ENCODE measurements at places on chromosomes 12 and 14.

GRCh38 chr14:103909531-103910261, 18.6 kb upstream of the TDRD9 start:
- DNase-seq, result no peak

DNA sequence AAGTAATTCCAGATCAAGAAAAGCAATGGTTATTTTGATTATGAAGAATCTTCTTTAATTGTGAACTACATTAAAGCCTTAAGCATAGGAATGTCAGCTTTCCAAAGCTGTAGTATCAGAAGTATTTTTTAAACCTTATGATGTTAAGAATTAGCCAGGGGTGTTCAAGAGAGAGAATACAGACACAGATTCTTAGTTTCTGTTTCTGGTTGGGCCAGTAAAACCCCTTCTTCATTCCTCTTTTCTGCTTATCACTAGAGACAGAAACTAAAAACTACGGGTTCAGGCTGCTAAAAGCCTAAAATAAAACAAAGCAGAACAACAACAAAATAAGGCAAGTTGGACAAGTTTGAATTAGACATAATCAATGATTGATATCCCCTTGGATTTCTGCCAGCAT, 38.2 kb downstream of the IFT43 start:
- DNase-seq, result no peak

GRCh38 chr12:123490089-123490488, 32.1 kb downstream of the SNRNP35 start:
- no peak for DNase-seq

DNA sequence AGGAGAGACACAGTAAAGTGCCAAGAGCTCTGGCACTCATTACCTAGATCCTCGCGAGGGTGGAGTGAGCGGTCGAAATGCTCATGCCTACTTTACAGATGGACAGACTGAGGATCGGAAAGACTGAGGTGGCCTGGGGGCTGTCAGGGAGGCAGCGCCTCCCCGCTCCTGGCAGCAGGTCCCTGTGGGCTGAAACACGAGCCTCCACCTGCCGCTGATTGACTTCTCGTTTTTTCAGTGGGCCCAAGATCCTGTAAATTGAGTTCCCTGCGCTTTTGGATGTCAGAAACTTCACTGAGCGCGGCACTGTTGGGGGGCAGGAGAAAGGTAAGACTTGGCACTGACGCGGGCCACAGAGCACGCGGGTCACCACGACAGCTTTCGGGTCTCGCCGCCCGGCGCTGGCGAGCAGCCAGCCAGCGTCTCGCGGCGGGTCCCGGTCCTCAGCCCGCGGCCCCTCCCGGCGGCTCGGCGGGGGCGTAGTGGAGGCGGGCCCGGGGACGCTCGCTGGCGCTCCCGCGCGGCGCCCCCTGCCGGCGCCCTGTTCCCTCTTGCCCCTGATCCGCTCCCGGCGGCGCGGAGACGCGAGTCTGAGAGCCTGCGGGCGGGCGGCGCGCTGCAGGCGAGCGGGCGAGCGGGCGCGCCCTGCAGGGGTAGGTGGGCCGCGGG, 552 bp upstream of the SCN8A start:
- peak; percentile 55 for DNase-seq

DNA sequence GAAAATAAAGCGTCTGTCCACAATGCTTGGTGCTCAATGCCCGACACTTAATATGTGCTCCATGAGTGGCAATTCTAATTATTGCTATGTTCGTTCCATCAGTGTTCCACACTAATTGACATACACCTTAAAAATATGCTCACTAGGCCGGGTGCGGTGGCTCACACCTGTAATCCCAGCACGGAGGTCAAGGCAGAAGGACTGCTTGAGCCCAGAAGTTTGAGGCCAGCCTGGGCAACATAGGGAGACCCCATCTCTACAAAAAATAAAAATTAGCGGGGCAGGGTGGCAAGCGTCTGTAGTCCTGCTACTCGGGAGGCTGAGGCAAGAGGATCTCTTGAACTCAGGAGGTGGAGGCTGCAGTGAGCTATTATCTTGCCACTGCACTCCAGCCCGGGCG, 635 bp upstream of the HECTD4 start:
- no peak for DNase-seq

- DNase-seq, result no peak
Observed at GRCh38 chr12:66051361-66051760, 79.2 kb downstream of the LLPH start.

GRCh38 chr14:105070760-105071137, 5.5 kb upstream of the GPR132 start:
- DNase-seq, result no peak

- DNase-seq, result no peak
Observed at GRCh38 chr12:100248886-100249285, 18.0 kb downstream of the DEPDC4 start.

GRCh38 chr12:110694330-110694901, 5.5 kb upstream of the HVCN1 start:
- DNase-seq, result no peak

- DNase-seq, result no peak
Observed at GRCh38 chr12:83149987-83150386, 463.3 kb downstream of the TMTC2 start.

- DNase-seq, result no peak
Observed at GRCh38 chr12:95940514-95940913, 1.9 kb downstream of the CCDC38 start.

GRCh38 chr12:71973687-71974086, 35.0 kb downstream of the TPH2 start:
- DNase-seq, result no peak

Measured in activated effector memory CD4-positive, alpha-beta T cell treated with Interleukin-2 at 50 U/mL for 16 hours (primary cell).